Glutamatergic neuron (in vitro differentiated cells): ENCODE measurements at places on chromosomes 1 and 21. TPM values are rescaled to one million over a fixed set of nuclear protein-coding genes. Genes with fewer than 3 reads are reported as not detected.
A peak's percentile ranks its signal among the peaks of the same experiment; 100 is the strongest.

Gene GRHL3
- 0.37 TPM for total RNA-seq

DNA sequence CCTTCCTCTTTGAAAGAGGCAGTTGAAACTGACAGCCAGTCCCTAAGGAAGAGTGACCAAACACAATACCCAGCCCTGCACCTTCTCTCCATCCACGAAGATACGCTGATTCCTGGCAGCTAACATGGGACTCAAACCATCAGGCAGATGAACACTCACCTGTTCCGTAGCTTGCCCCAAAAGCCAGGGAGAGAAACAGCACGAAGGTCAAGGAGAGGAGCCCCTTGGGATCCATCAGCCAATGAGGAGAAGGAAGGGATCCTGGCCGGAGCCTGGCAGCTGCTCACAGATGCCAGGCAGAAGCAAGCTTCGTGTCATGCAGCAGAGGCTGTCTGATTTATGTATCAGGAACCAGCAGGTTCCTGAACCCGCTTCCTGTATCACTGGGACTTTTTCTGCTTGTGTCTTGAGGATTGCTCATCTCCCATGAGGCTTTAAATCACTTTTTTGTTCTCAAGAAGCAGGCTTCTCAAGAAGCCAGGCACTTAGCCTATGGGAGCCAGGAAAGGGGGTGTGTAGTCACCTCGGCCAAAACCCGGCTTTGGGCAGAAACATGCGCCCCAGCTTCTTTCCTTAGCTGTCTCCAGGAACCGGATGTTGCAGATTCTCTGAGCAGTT lies at the start of gene SLAMF1:
SLAMF1 (minus strand) TSS at position 334 of the 618 bp plus-strand sequence; CDS start at position 235, 99 bp downstream.
- H3K27ac ChIP-seq, result no peak within 1 kb of the TSS
- no peaks in the 10 kb centered on the region for H3K36me3 ChIP-seq
- H3K4me3 ChIP-seq, result no peak within 1 kb of the TSS
- peak; percentile 24 for DNase-seq
- H3K4me1 ChIP-seq, result peaks cover 10% of the 10 kb centered on the region

Gene CCDC185
- not detected for total RNA-seq

Gene E2F2
- 5.4 TPM for total RNA-seq

DNA sequence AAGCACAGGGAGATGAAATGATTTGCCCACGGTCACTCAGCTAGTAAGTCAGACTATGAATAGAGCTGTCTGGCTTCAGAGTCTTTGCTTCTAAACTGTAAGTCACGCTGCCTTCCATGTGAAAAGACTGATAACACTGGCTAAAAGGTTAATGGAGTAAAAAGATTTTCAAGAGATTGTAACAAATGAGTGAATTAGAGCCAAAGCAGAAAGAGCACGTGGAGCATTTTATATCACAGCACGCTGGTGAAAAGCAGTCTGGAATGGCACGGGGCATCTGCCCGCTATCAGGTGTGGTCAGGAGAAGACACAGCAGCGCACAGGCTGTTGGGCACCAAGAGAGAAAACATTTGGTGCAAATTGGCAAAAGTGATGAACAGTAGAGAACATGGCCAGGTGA lies 144.8 kb upstream of the GALNT2 start:
- no peak overlapping the region for H3K4me3 ChIP-seq
- no peaks in the 10 kb centered on the region for H3K36me3 ChIP-seq
- H3K27me3 ChIP-seq, result no peaks in the 10 kb centered on the region
- DNase-seq, result no peak
- no peaks in the 10 kb centered on the region for H3K4me1 ChIP-seq
- no peak overlapping the region for H3K27ac ChIP-seq

Gene NHLH1
- total RNA-seq, result 1,198 TPM

DNA sequence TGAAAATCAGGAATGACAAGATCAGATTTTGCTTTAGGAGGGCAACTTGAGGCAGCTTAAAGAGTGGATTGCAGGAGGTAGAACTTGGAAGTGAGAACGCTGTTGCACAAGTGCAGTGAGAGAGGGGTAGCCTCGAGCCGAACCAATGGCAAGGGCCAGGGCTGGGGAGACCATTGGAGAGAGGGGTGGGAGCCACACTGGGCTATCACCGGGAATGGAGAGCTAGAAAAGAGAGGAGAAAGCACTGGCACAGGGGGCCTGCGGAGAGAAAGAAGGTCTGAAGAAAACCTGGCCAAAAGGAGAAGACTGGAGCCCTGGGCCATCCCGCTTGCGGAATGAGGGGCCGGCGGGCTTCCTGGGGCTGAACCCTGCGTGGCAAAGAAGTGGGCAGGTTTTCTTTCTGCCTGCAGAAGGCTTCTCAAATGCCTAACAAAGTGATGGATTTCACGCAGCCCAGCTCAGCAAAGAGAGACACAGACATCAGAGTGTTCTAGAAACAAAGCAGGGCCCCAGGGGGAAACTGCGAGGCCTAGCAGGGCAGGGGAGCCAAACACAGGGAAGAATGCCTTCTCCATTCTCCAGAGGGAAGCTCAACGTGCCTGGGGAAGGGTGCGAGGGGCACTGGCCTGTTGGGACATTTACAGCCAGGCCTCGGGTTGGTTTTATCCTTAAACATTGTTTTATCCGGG lies 1.2 kb upstream of the SLC37A1 start:
- peaks cover 5% of the 10 kb centered on the region for H3K27me3 ChIP-seq
- peaks cover 4% of the 10 kb centered on the region for H3K36me3 ChIP-seq
- peak overlapping the region; percentile 36 for H3K4me3 ChIP-seq
